Stimulated activated CD4-positive, alpha-beta T cell treated with anti-CD3 and anti-CD28 coated beads, Interleukin-1b, Interleukin-23, amount 100 ng/mL, for 4 hours (primary cell): ENCODE measurements at places on chromosomes 6 and 20.

DNA sequence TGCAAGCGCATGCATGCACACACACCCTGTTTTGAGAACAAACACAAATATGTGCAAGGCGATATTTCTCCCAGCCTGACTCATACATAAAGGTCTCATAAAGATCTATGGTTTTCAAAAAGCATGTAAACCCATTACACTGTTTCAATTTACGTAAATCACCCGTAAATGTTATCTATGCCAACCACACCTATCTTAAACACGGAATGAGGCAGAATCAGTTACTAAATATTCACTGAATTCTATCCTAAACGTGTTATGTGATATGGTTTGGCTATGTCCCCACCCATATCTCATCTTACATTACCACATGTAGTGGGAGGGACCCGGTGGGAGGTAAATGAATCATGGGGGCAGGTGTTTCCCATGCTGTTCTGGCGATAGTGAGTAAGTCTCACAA lies 621.6 kb downstream of the KIF16B start:
- DNase-seq, result no peak

- no peak for DNase-seq
Observed at GRCh38 chr20:55540013-55540412, 465.3 kb downstream of the CBLN4 start.

DNA sequence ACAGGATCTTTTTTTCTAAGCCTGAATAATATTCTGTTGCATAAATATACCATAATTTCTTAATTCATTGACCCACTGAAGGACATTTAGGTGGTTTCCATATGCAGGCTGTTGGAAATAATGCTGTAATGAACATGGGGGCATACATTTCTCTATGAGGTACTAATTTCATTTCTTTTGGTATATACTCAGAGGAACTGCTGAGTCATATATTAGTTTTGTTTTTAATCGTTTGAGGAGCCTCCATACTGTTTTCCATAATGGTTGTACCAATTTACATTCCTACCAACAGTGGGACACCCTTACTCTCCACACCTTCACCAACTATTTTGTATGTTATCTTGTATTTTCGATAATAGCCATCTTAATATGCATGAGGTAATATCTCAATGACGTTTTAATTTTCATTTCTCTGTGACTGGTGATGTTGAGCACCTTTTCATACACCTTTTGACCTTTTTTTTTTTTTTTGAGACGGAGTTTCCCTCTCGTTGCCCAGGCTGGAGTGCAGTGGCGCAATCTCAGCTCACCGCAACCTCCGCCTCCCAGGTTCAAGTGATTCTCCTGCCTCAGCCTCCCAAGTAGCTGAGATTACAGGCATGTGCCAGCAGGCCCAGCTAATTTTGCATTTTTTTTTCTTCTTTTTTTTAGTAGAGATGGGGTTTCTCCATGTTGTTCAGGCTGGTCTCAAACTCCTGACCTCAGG lies 187.4 kb downstream of the RNGTT start:
- DNase-seq, result no peak

- peak; percentile 55 for DNase-seq
Observed at GRCh38 chr6:30741789-30742315, 635 bp downstream of the FLOT1 start.

DNA sequence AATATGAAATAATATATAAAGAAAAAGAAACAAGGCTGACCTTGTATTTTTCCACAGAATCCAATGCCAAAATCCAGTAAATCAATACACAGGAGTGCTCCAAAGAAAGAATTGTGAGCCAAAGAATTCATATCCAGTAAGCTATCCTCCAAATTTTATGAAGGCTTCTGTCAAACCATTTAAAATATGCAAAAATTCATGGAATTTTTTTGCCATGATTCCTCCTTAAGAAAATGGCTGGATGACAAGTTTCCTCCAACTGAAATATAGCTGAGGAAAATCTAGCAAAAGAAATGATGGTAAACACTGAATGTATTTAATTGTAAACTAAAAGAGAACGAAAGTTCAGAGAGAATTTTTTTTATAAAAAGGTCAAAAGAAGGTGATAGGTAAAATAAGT lies 290.3 kb downstream of the UBE3D start:
- DNase-seq, result no peak

DNA sequence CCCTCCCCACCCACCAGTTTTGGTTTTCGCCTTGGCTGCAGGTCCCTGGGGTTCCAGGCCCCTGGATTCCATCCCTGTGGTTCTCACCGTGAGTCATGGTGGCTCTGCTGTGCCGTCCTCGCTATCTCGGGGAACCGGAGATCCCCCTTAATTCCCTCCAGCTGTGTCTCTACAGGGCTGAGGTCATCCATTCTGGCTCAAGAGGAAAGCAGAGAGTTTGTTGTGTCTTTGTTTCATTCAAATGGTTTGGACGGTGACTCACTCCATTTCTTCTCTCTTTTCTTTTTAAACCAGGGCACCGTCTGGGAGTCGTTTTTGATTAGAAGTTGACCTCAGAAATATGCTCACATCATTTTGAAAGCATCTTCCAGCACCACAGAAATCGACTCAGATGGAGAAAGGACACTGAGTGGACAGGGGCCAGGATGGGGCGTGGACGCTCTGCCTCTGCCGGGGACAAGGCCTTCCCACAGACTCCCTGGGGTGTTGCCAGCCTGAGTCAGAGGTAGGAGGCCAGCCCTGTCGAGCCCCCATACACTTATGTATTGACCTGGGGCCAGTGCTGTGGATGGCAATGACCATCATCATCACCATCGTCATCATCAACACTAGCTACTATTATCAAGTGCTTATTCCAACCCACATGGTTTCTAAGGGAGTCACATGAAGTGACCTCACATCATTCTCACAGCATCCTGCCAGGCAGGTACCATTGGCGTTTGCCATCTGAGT lies 176.2 kb downstream of the NFATC2 start:
- DNase-seq, result no peak

- no peak for DNase-seq
Observed at GRCh38 chr6:109036574-109037294, 57.9 kb downstream of the SESN1 start.

GRCh38 chr20:63522091-63522868 lies 1.7 kb downstream of the PPDPF start:
- no peak for DNase-seq

DNA sequence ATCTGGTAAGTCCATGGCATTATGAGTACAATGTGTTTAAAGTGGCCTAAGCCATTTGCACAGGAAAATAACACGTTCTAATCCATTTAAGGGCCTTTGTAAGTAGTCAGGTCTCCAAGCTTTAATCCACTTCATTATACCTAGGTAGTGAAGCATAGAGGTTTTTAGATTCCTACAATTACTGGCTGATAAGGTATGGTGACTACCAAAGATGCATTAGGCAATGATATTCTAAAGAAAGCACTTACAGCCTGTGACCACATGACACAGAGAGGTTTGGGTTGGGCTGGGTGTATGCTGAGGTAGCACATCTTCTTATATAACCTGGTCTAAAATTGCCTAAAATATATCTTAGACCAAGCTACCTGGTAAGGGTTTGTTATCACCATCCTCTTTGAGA lies 504.4 kb downstream of the TFAP2B start:
- DNase-seq, result no peak

DNA sequence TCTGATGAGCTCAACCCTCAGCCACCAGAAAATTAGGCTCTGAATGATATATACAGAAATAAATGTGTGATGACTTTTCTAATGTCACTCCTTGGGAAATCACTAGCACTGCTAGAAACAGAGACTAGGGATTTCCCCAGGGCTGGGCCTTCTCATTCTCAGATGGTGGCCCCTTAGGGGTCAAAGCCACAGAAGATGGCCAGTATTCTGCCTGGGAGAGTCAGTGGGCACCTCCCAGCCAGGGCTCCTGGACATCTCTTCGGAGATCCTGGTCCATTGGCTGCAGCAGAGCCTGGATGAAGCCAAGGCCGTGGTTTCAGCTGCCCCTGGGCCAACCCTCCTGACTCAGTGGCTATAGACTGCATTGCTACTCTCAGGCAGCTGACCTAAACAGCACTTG lies 276.9 kb upstream of the SUPT3H start:
- no peak for DNase-seq

DNA sequence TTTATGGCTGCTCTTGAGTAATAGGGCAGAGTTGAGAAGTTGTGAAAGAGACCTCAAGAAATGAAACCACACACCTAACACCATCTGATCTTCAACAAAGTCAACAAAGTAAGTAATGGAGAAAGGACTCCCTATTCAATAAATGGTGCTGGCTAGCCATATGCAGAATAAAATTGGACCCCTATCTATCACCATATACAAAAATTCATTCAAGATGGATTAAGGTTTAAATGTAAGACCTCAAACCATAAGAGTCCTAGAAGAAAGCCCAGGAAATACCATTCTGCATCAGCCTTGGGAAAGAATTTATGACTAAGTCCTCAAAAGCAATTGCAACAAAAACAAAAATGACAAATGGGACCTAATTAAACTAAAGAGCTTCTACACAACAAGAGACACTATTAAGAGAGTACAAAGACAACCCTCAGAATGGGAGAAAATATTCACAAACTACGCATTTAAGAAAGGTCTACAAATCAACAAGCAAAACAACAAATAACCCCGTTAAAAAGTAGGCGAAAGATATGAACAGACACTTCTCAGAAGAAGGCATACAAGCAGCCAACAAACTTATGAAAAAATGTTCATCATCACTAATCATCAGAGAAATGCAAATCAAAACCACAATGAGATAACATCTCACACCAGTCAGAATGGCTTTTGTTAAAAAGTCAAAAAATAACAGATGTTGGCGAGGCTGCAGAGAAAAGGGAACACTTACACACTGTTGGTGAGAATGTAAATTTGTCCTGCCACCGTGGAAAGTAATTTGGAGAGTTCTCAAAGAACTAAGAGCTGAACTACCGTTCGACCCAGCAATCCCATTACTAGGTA lies 4.0 kb downstream of the MAP3K5 start:
- DNase-seq, result no peak

DNA sequence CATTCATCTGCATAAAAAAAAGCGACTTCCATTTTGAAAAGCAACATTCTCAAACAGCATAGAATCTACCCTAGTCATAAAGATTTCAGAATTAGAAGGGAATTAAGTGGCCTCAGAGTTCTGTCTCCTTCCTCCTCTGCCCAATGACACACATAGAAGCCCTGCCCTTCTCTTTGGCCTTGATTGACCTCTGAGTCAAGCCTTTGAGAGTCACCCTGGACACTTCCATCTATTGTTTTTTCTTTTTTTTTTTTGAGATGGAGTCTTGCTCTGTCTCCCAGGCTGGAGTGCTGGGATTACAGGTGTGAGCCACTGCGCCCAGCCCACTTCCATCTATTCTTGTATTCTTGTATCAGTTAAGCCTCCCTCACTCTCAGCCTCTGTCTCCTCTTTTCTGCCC lies 44.8 kb upstream of the CTNNBL1 start:
- no peak for DNase-seq

DNA sequence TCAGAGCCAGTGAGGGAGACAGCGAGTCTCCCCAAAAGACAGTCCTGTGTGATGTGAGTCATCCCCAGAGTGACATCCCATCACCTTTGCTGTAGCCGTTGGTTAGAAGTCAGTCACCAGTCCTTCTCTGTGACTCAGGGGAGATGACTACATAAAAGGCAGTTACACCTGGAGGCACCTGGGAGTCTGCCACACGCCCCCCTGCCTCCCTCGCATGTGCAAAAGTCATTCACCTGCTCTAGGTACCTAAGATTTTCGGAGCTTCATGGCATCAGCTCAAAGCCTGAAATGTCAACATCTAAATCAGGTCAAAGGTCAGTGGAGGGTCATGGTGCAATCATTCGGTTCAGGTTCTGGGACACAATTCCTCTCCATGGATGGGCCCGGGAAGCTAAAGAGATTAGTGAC lies 50.3 kb downstream of the PRR18 start:
- DNase-seq, result no peak

DNA sequence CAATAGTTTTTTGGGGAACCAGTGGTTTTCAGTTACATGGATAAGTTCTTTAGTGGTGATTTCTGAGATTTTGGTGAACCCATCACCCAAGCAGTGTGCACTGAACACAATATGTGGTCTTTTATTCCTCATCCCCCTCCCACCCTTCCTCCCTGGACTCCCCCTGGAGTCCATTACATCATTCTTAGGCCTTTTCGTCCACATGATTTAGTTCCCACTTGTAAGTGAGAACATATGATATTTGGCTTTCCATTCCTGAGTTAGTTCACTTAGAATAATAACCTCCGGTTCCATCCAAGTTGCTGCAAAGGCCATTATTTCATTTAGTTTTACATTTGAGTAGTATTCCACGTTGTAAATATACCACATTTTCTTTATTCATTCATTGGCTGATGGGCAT lies 28.3 kb downstream of the RPP40 start:
- DNase-seq, result no peak

- no peak for DNase-seq
Observed at GRCh38 chr6:89140347-89141156, 5.3 kb upstream of the PM20D2 start.

- no peak for DNase-seq
Observed at GRCh38 chr6:15285682-15286294, 39.9 kb downstream of the JARID2 start.

DNA sequence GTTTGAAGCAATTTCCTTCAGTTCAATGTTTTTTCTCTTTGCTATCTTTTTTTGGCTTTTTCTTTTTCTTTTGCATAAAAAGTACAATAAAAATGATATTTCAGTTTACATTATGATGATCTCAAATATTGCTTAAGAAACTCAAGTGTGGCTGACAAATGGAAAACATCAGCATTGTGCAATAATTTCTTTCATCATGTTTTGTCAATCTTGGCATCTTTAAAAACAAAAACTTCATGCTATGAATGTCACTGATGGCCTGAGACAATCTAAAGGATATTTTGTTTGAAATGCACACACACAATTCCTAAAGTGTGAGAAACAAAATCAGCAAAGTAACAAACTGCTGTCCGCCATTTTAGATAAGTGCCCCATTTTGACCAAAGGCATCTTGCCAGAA lies 13.9 kb upstream of the MTCL3 start:
- no peak for DNase-seq

GRCh38 chr6:132484680-132485018 lies 28.3 kb downstream of the STX7 start:
- no peak for DNase-seq

DNA sequence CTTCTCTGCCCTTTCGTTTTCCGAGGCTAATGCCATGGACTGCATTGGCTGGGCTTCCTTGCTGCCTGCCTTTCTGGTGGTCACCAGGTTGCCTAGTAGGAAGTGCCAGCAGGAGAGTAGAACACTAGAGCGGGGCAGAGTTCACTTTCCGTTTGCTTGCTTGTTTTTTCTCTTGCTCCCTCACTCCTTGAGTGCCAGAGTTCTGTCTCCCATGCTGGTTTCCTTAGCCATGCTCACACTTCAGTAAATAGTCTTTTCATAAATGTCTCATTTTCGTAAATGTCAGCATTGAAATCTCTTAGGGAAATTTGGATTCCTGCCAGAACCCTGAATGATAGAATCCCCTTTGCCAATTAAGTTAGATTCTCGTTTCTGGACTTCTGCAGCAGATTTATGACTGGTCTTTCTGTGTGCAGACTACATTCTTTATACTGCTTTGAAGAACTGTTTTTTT lies 63.9 kb downstream of the FAM83B start:
- no peak for DNase-seq
